Lung (tissue), 17 donors: ENCODE measurements at places on chromosomes 5 and 9. TPM values are rescaled to one million over a fixed set of nuclear protein-coding genes. Genes with fewer than 3 reads are reported as not detected.

DNA sequence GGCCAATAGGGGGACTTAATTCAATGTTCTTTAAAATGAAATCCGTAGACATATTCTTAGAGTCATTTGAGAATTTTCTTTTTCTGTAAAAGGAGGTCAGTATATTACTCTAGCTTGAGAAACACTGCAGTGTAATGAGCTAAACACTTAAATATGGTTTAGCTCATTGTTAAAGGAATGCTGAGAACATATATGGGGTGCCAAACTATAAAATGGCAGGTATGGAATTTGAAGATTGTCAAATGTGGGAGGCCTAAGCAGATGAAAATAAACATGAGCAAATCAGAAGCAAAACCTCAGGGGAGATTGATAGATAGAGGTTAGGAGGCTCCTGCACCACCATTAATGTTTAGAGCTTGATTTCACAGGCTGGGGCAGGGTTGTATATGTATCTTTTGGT, 57.9 kb downstream of the STX17 start:
- no peak overlapping the region for H3K27ac ChIP-seq
- no peaks in the 10 kb centered on the region for H3K4me1 ChIP-seq
- H3K27me3 ChIP-seq, result no peaks in the 10 kb centered on the region

GRCh38 chr9:109619310-109619709, 121.2 kb upstream of the PTPN3 start:
- no peak for DNase-seq
- H3K36me3 ChIP-seq, result no peaks in the 10 kb centered on the region
- peaks cover 1% of the 10 kb centered on the region for H3K4me1 ChIP-seq
- H3K4me3 ChIP-seq, result no peak overlapping the region
- no peak overlapping the region for H3K27ac ChIP-seq
- no peaks in the 10 kb centered on the region for H3K27me3 ChIP-seq

GRCh38 chr5:129672006-129672405, 75.9 kb upstream of the MINAR2 start:
- no peak overlapping the region for H3K27ac ChIP-seq
- H3K4me1 ChIP-seq, result no peaks in the 10 kb centered on the region
- H3K27me3 ChIP-seq, result no peaks in the 10 kb centered on the region
- DNase-seq, result no peak

- DNase-seq, result no peak
- no peak overlapping the region for H3K27ac ChIP-seq
- no peaks in the 10 kb centered on the region for H3K4me1 ChIP-seq
- no peaks in the 10 kb centered on the region for H3K27me3 ChIP-seq
These were observed 24.4 kb downstream of the WHRN start for GRCh38 chr9:114480746-114481435.

GRCh38 chr5:56575821-56576220, 239.5 kb upstream of the MAP3K1 start:
- no peak for DNase-seq
- no peak overlapping the region for H3K27ac ChIP-seq
- H3K36me3 ChIP-seq, result no peaks in the 10 kb centered on the region
- no peaks in the 10 kb centered on the region for H3K4me1 ChIP-seq
- no peaks in the 10 kb centered on the region for H3K27me3 ChIP-seq
- H3K4me3 ChIP-seq, result no peak overlapping the region

DNA sequence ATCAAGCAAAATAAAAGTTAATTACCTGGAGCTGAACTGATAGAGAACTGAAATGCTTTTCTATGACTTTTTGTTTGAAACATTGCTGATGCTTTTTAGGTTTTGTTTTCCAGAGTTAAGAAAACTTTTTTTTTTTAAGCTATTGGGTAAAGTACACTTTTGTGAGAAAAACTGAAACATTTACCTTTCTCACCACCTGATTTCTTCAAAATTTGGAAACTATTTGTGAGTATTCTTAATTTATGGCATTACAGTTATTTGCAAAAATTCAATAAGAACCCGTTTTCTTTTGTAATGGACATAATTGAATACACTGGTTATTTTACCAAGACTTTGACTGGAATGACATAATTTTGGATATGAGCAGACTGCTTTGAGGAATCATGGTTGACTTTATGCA, 6.6 kb downstream of the C9orf153 start:
- H3K4me3 ChIP-seq, result no peak overlapping the region
- H3K4me1 ChIP-seq, result peaks cover 4% of the 10 kb centered on the region

NXNL2 gene
- 0.21 TPM for total RNA-seq

CCDC187 gene
- total RNA-seq, result 16.8 TPM

GBGT1 gene
- 42.9 TPM for total RNA-seq
